HepG2 (cell line): ENCODE measurements at places on chromosomes 1 and 21. TPM values are rescaled to one million over a fixed set of nuclear protein-coding genes. Genes with fewer than 3 reads are reported as not detected.

- no peaks in the 10 kb centered on the region for H3K36me3 ChIP-seq
- H3K27ac ChIP-seq = no peak overlapping the region
- DNase-seq = no peak
Measured at GRCh38 chr1:65615859-65616258, 176.8 kb upstream of the PDE4B start.

The FCN3 gene
- total RNA-seq = not detected in 2 replicates

DNA sequence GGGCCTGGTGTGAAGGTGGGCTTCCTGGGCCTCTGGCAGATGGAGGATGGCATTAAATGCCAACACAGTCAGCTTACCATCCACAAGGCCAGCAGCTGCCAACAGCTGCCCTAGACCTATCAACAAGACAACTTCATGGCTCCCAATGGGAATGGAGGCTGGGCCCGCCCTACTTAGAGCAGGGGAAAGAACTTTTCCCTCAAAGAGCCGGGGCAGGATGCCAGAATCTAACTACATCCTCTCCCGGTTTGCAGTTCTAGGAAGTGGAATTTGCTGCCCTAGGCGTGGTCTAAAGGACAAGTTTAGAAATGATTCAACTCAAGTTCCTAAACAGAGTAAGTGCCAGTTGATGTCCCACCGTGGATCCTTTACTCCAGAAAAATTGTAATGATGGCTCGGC is 13.1 kb downstream of the ICMT start:
- no peak for DNase-seq
- no peak overlapping the region for H3K27ac ChIP-seq
- no peak overlapping the region for H3K4me3 ChIP-seq

- H3K4me1 ChIP-seq = peaks cover 11% of the 10 kb centered on the region
- DNase-seq = no peak
- H3K27me3 ChIP-seq = no peaks in the 10 kb centered on the region
- H3K27ac ChIP-seq = no peak overlapping the region
- peaks cover 70% of the 10 kb centered on the region for H3K36me3 ChIP-seq
- H3K4me3 ChIP-seq = no peak overlapping the region
Measured at GRCh38 chr1:30982937-30983336, 74.4 kb upstream of the SDC3 start.

The ZSCAN20 gene
- total RNA-seq = 2.8 TPM in 2 replicates

GRCh38 chr1:226523646-226524406 is 24.7 kb upstream of the STUM start:
- H3K27ac ChIP-seq = no peak overlapping the region
- H3K4me3 ChIP-seq = no peak overlapping the region
- no peak for DNase-seq
- H3K27me3 ChIP-seq = no peaks in the 10 kb centered on the region; the same call in 1 of the 2 replicates
- no peaks in the 10 kb centered on the region for H3K36me3 ChIP-seq

The TSHB gene
- not detected in 2 replicates for total RNA-seq

The GJA4 gene
- total RNA-seq = not detected in 2 replicates
